ENCODE measurements at places on chromosomes 5 and 9.

DNA sequence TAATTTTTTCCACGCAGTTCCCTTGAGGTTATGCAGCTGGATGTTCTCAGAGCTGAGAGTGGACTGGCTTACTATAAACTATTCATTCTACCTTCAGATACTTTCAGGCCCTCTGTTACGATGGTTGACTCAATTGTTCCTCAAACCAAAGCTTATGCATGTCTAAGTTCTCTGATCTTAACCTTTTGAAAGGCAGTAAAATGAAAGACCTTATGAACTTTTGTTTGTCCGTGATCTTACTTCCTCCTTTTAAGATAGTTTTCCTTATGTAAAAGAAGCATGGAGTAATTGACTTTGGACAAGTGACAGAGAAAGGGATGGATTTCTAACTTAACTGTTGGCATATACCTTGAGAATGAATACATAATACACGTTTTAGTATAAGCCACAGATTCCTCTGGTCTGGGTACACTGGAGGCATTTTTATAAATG lies 575.7 kb downstream of the PDE4D start:
- no peak for DNase-seq

DNA sequence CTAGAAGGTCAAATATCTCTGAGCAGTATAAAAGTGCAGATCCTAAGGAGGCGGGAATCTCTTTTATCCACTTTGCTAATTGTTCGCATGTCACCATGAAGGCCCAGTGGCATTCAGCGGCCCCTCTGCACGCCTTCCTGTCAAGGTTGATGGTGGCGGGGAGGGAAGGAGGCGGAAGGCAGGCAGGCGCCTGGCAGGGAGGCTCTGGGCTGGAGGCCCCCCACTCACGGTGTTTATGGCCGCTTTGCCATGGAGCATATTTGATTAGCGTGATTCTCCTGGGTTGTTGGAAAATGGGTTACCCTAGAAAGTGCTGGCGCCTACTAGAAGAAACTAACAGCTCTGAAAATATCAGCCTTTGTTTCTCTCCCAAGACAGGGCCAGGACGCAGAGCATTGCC lies 209.6 kb downstream of the FSTL4 start:
- no peak for DNase-seq

GRCh38 chr9:36398745-36399144 lies 1.3 kb downstream of the RNF38 start:
- DNase-seq = no peak

DNA sequence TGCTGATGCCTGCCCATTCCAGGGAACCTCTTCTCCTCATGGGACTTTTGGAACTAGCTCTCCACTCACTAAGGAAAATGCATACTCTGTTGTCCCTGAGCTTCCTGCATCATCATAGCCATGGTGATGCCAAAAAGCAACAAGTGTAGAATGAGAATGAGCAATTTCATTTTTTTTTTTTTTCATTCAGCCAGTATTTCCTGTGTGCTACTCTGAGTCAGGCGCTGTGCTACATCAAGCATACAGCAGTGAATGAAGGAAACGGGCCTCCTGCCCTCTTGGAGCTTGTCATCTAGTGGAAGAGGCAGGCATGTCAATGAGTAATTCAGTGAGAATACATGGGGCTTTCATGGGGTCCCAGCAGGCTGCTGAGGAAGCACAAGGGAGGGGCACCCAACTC lies 483.1 kb downstream of the BNC2 start:
- no peak for DNase-seq

DNA sequence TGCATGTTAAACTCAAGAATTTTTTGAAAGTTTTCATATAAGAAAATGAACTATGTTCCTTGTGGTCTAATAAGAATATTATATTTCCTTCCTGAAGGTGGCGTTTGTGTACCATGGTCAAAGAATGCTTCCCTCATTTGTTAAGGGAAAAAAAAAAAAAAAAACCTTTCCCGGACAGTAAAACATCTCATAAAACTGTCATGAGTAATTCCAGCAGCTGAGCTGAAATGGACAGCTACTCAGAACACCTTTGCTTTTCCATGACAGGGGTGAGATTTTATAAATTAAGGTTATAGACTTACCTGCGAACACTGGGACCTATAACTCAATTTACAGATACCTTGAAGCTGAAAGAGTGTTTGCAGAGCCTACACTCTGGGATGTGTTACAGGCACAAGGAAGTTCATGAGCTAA lies 113.2 kb upstream of the RANBP3L start:
- no peak for DNase-seq

GRCh38 chr9:110283751-110284150 lies 27.4 kb upstream of the TXN start:
- DNase-seq = no peak

DNA sequence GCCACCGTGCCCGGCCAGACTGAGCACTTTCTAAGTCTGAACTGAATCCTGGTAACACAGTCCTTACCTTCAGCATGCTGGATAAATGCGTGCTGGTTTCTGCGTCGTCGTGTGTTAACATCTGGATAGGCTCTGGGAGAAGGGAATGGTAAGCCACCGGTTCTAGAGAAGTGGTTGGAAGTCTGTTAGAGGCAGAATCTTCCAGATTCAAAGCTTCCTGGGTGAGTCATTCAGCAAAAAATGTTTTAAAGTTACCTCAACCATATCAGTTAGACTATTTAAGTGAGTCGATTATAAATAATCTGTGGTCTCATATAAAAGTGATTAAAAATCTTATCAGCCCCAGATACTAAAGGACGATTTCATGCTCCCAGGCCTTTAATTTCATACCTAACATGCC lies 256.5 kb upstream of the NFIL3 start:
- DNase-seq = no peak

- no peak for DNase-seq
Observed at GRCh38 chr5:9108162-9108561, 437.7 kb downstream of the SEMA5A start.

GRCh38 chr5:8289779-8290178 lies 420.8 kb downstream of the MTRR start:
- DNase-seq = no peak

DNA sequence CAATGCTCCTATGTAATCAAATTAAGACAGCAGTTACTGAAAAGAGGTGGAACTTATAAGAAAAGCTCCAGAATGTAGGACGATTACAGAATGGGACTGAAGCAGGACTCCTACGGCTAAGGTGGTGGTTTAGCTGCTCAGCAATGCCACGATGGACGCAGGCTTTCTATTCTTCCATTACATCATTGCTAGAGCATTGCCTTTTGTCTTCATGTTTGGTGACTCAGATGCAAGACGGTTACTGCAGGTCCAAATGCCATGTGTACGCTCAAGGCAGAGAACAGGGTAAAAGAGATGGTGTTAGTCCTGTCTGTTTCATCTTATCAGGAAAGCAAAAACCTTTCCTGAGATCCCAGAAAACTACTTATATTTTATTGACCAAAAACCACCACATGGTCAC lies 255.1 kb downstream of the ZSWIM6 start:
- no peak for DNase-seq

GRCh38 chr5:170641589-170642031 lies 137.8 kb downstream of the KCNIP1 start:
- DNase-seq = no peak

DNA sequence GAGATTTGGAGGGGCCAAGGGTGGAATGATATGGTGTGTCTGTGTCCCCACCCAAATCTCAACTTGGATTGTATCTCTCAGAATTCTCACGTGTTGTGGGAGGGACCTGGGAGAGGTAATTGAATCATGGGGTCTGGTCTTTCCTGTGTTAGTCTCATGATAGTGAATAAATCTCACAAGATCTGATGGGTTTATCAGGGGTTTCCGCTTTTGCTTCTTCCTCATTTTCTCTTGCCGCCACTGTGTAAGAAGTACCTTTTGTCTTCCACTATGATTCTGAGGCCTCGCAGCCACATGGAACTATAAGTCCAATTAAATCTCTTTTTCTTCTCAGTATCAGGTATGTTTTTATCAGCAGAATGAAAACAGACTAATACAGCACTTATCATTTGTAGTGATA lies 29.5 kb upstream of the SPIN1 start:
- DNase-seq = no peak

DNA sequence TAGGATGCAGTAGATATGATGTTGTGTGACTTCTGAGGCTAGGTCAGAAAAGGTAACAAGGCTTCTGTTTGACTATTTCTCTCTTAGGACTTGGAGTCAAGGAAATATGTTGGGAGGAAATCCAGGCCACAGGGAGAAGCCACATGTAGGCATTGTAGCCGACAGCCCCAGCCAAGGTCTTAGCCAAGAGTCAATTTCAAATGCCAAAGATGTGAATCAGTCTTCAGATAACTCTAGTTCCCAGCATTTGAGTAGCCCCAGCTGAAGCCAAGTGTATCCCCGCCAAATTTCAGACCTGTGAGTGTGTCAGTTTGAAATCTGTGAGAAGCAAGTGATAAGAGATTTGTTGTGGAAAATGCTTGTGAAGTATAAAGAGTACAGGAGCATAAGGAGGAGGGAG lies 38.1 kb upstream of the ISL1 start:
- no peak for DNase-seq

DNA sequence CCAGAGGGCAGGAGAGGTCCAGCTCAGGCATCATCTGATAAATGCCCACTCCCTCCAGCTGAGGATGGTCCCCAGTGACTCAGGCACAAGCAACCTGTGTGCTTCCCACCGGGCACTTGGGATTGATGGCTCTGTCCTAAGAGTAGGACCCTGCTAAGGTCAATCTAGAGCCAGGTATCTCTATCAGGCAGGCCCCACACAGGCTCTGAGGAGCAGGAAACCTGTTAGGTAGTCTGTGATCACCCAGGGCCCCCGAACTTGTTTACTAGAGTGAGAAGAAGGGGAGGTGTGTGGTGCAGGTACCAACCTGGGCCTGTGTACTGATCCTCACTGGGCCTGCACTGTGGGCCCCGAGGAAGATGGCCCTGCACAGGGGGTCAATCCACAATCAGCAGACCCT lies 119.6 kb upstream of the FSTL4 start:
- DNase-seq = no peak

- DNase-seq = no peak
Observed at GRCh38 chr5:160614136-160614535, 192.5 kb downstream of the PTTG1 start.

DNA sequence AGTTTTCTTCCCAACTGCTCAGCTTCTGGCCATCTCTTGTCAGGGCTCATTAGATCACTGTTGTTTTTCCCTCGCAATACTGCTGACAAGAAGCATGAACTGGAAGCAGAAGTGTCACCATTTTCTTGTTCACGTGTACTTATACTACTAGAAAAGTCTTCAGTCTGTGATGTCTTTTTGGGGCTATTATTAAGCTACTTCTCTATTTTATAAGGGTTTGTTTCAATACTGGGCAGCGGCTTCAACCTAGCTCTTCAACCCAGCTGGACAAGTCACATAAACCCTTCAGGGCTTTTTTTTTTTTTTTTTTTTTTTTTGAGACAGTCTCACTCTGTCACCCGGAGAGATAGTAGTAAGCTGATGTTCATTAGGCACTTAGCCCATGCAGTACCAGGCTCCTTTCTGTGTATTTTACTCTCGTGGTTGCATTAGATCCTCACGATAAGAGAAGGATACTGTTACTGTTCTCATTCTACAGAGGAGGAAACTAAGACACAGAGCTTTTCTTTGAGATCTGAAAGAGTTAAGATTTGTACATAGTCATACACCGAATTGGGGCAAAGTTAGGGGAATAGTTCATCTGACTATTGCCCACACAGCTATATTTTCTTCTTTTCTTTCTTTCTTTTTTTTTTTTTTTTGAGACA lies 20.5 kb downstream of the RAPGEF1 start:
- no peak for DNase-seq

- no peak for DNase-seq
Observed at GRCh38 chr5:97550164-97550563, 367.1 kb upstream of the RIOK2 start.

GRCh38 chr9:72355153-72355552 lies 9.9 kb downstream of the ZFAND5 start:
- DNase-seq = no peak

DNA sequence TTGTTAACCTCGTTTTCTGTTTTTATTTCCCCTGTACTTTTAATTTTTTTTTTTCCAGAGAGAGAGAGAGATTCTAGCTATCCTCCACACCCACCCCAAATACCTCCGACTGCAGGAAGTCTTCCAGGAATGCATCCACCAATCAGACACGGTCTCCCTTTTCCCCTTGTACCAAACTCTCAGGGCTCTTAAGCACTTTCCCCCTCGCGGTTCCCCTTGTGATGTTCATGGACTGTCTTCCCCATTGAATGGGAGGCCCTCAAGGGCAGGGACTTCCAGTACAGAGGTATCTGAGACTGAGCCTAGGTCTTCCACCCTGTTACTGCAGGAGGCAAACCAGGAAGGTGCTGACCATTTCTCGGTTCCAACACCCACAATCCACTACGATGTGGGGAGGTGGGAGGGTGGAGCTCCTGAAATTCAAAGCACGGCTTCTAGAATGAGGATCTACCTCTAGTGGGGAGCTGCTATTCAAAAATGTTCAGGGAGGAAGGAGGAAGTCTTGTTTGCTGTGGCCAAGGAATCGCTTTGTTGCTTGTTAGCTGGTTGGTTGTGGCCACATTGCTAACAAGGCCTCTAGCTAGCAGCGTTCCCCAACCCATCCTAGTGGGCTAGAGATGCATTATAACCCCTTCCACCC lies 37.5 kb upstream of the PTGS1 start:
- no peak for DNase-seq

GRCh38 chr5:27008604-27009539 lies 29.5 kb downstream of the CDH9 start:
- DNase-seq = no peak

- no peak for DNase-seq
Observed at GRCh38 chr5:171323007-171323406, 14.0 kb downstream of the TLX3 start.

DNA sequence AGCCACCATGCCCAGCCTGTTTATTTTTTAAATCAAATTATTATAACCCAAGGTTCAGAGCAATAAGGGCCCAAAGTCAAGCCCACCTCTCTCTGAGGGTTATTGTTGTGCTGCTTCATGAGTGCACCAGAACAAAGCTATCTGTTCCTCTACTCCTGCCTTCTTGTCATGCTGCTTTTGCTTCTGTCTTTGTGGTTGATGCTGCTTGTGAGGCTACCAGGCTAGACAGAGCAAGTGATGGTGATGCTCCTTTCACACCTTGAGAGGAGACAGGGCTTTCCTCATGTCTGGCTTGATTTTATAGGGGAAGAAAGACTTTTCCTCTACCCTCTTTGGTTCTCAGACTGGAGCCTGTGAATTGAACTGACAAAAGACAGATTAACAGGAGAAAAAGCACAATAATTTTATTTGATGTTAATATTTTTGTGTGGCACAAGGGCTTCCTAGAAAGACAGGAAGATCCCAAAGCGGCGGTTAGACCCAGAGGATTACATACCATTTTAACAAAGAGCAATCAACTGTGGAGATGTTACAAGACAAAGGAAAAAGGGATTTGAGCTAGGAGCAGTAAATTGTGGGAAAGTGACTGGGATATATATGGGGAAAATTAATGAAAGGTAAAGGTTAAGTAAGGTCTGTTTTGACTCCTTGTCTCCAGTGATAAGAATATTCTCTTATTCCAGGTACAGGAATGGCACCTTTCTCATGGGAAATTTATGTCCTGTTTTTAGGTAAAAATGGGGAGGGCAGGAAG lies 4.4 kb upstream of the CD180 start:
- no peak for DNase-seq

DNA sequence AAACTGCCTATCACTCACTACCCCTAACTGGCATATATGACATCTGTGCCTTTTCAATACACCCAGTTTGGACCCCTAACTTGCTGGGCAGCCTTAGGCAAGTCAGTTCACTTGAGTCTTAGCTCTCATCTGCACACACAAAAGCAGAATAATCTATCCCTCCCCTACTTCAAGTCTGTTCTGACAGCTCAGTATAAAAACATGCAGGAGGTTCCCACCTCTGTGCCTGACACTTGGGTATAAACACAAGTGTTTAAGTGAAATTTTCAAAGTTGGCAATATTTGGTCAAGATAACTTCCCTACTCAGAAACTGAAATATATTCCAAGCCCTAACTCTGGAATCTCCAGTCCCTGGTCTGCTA lies 12.6 kb downstream of the HNRNPH1 start:
- DNase-seq = no peak

Data from cortex of kidney (tissue), 1 donor.